Suppressor macrophage (primary cell): ENCODE measurements at places on chromosomes 5 and 9.

DNA sequence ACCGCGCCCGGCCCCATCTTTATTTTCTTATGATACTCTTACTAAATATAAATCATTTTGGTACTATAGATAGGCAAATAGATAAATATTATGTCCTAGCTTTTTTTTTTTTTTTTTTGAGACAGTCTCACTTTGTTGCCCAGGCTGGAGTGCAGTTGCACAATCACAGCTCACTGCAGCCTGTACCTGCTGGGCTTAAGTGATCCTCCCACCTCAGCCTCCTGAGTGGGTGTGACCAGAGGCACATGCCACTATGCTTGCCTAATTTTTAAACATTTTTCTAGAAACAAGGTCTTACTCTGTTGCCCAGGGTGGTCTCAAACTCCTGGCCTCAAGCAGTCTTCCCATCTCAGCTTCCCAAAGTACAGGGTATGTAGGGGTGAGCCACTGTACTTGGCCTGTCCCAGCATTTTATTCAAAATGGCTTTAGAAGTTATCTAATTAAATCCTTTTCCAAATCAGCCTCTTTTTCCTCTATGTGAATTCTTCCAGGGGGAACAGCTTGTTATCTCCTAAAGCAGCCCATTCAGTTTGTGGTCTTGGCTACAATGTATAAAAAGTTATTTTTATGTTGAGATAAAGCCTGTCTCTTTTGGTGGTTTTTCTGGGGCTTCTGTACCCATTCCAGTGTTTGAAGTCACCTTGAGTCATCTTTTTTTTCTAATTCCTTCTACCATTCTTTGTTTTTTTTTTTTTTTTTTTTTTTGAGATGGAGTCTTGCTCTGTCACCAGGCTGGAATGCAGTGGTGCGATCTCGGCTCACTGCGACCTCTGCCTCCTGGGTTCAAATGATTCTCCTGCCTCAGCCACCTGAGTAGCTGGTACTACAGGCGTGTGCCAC, 12.1 kb downstream of the MELK start:
- no peak for DNase-seq

DNA sequence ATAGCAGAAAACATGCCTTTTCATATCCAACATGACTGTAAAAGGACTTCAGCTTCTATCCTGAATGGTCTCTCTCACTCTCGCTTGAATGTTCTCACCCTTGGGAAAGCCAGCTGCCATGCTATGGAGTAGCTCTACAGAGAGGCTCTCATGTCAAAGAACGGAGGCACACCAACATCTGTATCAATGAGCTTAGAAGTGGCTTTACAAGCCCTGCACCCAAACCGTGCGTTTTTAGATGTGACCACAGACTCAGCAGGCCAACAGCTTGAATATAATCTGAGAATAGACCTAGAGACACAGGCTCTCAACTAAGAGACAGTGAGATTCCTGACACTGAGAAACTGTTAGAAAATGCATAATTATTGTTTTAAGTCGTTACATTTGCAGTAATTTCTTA, 1231.6 kb upstream of the CDH9 start:
- DNase-seq = no peak

GRCh38 chr9:131039129-131039954, 30.4 kb downstream of the LAMC3 start:
- no peak for DNase-seq

DNA sequence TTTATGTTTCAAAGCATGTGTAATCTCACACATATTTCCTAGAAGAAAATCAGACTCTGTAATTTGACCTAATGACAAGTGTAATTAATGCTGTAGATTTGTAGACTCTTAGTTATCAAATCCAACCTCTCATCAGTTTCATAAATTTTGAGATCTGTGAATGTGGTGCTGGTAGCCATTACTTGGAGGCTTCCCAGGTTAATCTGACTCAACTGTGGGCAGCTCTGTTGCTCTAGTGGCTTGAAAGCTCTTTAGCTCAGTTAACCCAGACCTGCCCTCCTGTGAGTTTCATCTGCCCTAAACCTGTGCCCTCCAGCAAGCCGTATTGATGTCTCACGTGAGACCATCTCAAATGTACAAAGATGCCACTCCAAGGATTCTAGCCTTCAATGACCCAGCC, 323.4 kb downstream of the FBXL7 start:
- DNase-seq = no peak

- DNase-seq = no peak
Measured at GRCh38 chr9:132641216-132641615, 28.6 kb downstream of the DDX31 start.

- DNase-seq = peak; percentile 24
Measured at GRCh38 chr5:1793966-1794900, 5.4 kb downstream of the MRPL36 start.

DNA sequence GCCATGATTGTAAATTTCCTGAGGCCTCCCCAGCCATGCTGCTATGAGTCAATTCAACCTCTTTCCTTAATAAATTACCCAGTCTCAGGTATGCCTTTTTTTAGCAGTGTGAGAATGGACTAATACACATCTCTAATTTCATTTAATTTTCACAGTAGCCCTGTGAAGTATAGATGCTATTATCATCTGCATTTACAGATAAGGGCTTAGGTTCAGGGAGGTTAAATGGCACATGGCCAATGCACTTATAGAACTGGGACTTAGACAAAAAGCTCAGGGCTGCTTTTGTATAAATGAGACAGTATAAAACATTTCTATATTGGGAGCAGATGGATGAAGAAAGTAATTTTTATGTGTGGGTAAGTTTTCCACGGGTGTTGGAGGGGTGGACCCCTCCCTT, 62.9 kb upstream of the PANK3 start:
- no peak for DNase-seq

- DNase-seq = no peak
Measured at GRCh38 chr9:132631685-132632084, 38.1 kb downstream of the DDX31 start.

- no peak for DNase-seq
Measured at GRCh38 chr5:97131921-97132320, 10.5 kb downstream of the LIX1 start.

DNA sequence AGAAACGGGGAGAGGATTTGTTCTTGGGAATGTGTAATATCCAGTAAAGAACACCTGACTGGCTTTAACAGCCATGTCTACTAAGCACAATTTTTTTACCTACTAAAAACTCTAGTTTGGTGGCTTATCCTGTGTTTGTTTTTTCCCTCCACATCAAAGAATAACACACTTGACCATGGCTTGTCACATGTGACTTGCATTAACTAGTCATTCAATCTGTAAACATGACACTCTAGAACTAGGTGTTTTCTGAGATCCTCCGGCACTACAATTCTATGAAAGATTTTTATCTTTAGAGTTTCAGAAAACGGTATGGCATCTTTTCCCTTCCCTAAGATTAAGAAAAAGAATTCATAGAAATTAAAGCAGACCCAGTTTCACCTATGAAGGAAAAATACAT, 103.7 kb downstream of the CEMIP2 start:
- DNase-seq = no peak

DNA sequence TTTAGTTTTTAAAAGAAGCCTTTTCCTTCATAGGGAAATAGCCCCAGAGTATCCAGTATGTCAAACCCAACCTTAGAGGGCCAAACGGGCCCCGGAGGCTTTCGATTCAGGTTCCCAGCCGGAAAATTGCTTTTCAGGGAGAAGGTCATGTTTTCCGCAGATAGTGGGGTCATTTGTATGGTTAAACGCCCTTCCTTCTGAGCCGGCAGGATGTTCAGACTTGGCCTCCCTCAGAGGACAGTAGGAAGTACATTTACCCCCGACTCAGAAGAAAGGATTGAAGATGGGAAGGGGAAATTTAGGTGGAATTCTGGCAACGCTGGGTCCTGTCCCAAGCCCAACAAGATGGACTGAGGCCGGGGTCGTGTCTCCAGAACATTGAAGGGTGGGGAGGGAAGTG, 195.2 kb downstream of the AOPEP start:
- no peak for DNase-seq

DNA sequence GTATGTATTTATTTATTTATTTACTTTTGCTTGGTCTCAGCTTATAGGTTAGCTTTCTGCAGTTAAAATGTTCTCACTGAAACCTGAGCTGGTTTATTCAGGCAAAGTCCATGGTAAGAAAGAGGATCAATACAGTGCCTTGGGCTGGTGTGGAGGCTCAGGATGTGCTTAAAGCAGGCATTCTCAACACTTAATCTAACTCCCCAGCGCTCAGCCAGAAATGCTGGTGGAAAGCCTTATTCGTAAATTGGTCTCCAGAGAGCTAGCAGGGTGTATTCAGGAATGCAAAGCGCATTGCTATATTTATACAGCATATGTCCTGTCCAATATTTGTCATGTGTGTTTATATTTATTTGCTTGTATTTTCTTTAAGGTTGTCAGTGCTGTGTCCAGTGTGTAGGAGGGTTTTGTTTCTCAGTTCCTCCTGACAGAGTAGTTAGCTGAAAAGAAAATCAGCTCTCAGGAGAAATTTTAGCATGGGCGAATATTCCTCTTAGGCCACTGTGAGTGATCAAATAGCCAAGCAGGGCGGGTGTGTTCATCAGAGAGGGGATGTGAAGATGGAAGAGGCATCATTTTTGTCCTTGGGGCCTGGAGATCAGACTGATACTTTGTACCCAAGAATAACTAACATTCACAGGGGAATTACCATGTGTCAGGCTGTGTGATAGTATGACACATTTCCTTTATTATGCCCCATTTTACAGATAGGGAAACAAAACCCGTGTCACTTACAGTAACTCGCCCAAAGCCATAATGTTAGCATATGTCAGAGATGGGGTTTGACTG, 65.8 kb downstream of the DOCK2 start:
- DNase-seq = peak; percentile 17

- DNase-seq = peak; percentile 57
Measured at GRCh38 chr5:34570721-34571676, 85.1 kb upstream of the RAI14 start.

DNA sequence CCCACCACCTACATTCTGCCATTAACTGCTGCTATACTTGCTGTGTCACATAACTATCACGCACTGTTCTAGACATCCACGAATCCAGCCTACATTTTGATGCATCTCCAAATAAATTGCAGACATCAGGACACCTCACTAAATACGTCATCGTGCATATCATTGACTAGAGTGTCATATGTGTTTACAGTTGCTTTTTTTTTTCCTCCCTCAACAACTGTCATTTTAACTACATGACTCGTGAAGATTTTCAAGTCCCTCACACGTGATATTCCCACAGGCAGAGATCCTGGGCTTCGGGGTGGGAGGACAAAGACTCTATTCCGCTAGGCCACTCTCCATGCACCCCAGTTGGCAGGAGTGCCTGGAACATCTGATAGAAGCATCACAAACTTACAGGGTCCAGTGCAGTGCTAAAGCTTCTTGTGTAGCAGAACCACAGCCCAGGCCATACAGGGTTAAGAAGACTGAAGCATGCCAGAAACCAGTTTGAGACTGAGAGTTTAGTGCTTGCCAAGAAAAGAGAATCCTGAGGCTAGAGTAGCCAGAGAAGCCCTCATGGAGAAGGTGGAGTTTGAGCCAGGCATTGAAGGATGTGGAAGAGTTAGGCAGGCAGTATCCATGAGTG, 1.1 kb downstream of the PCYOX1L start:
- DNase-seq = no peak

- DNase-seq = no peak
Measured at GRCh38 chr5:179909224-179909623, 1.5 kb upstream of the TBC1D9B start.

DNA sequence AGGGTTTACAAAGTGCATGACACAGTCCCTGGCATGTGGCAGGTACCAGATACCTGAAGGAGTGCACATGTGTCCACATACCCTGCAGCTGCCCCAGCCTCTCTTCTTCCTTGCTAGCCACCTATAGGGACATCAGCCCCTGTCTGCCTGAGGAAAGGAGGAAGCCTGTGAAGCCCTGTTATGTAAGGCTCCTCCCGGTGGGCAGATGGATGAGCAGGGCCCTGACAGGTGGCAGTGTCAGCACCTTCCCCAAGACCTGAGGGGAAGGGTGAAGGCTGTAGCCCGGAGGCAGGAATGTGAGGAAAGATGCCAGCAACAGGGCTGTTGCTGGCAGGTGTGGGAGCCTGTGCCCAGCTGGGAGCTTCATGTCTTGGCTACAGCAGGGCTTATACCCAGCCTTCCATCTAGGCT, 21.7 kb downstream of the TCF7 start:
- no peak for DNase-seq

- no peak for DNase-seq
Measured at GRCh38 chr5:164708831-164709230, 1203.4 kb downstream of the MAT2B start.
